ENCODE measurements at places on chromosomes 4 and X. TPM values are rescaled to one million over a fixed set of nuclear protein-coding genes. Genes with fewer than 3 reads are reported as not detected.

NPNT gene
- total RNA-seq: not detected

PIGA gene
- 24.0 TPM for total RNA-seq

ZMAT1 gene
- total RNA-seq: 6.0 TPM

SPANXA1 gene
- not detected for total RNA-seq

NKX3-2 gene
- total RNA-seq: not detected

SPIN2A gene
- 1.3 TPM for total RNA-seq

KCND1 gene
- total RNA-seq: 3.5 TPM

CXCL11 gene
- not detected for total RNA-seq

SFRP2 gene
- total RNA-seq: not detected

DOK7 gene
- total RNA-seq: not detected

Data from activated naive CD4-positive, alpha-beta T cell treated with anti-CD3 and anti-CD28 coated beads, Interleukin-2, amount 10 ng/mL, durations not matched to agents 5 hours and 36 hours (primary cell).